ENCODE measurements at places on chromosomes 3 and 15.

- DNase-seq, result no peak
Observed at GRCh38 chr3:126180477-126181397, at the start of gene ALDH1L1. ALDH1L1 (minus strand) TSS chr3:126180586; CDS start chr3:126160979, 19,607 bp downstream.

- DNase-seq, result no peak
Observed at GRCh38 chr3:50876947-50877346, 202.2 kb downstream of the DOCK3 start.

DNA sequence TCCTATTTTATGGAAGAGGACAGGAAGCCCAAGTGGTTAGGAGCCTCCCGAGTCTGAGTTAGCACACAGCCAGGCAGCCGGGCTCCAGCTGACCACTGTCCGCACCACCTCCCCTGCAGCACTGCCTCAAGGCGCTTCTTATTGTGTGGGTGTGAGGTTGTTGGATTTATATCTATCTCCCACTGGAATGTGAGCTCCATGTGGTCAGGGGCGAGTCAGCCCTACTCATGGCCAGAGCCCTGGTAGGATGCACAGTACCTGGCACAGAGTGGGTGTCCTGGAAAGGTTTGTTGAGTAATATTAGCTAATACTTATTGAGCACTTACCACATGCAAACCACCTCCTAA lies 9.7 kb upstream of the FBLN2 start:
- DNase-seq, result no peak

DNA sequence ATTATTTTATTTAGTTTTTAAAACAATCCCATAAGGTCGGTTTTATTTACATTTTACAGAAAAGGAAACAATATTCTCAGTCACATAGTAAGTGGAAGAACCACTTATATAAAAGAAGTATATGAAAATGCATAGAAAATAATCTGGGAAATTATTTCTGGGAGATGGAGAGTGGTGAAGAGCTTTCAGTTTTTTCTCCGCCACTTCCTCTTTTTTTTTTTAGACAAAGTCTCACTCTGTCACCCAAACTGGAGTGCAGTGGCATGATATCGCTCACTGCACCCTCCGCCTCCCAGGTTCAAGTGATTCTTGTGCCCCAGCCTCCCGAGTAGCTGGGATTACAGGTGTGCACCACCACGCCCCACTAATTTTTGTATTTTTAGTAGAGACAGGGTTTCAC lies 21.2 kb downstream of the RAD51 start:
- DNase-seq, result no peak

DNA sequence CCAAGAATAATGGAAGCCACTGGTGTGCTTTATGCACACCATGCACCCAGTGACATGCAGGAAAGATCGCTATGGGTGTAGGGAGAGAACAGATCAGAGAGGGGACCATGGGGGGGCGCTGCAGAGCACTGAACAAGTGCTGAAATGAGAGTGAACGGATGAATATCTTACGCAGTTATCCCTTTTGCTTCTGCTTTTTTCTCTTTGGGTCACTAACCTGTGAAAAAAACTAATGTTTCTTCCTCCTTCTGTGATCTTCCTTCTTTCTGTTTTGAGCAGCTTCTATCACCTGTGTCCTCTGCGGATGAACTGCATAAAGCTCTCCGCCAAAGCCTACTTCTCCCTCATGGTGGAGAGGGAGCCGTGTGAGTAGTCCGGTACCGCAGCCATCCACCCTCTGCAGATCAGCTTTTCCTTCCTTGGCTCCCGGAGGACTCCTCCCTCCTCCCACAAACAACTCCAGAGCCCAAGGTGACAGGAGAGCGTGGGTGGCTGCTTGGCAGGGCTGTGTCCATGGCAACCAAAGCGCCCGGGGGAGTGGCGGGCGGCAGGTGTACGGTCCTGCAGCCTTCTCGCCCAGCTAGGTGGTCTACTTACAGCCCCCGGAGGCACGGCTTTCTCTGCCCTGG lies 106.2 kb downstream of the DGKG start:
- DNase-seq, result peak; percentile 57

GRCh38 chr15:43446344-43446743 lies 46.6 kb downstream of the TP53BP1 start:
- DNase-seq, result no peak

- DNase-seq, result no peak
Observed at GRCh38 chr3:163644172-163644571, 1434.1 kb downstream of the SI start.

DNA sequence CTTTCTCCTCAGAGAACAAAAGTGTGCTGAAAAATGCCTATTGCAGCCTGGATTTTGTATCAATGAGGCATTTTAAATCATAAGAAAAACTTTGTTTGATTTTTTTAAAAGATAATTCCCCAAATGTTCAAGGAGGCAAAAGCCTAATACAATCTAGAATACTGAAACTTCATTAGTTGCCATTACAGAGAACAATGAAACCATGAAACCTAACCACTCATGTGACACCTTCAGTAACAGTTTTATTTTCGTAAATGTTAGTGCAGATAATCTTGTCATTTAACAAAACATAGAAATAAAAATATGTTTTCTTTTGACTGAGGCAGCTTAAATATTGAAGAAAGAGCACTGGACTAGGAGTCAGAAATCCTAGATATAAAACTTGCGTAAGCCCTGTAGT lies 655.9 kb downstream of the RBMS3 start:
- DNase-seq, result no peak

- DNase-seq, result no peak
Observed at GRCh38 chr3:108292450-108292849, 3.9 kb upstream of the HHLA2 start.

- no peak for DNase-seq
Observed at GRCh38 chr3:112233083-112233482, 60.9 kb downstream of the SLC9C1 start.

DNA sequence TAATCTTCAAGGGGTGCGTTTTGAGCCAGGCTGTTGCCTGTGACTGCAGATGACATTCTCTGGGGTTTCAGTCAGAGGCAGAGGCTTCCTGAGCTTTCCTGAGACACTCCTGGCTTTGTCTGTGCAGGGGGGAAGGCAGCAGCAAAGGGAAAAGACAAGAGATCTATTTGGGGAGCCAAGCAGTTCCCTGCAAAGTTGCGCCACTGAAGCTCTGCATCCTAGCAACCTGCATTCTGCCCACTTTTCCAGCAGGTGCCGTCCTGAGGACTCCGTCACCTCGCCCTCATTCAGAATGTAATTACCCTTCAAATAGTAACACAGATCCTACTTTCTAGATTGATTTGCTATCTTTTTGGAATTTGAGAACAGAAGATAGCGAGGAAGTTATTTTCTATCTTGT lies 1.9 kb upstream of the TMEM158 start:
- no peak for DNase-seq

- no peak for DNase-seq
Observed at GRCh38 chr3:66816090-66816761, 181.9 kb upstream of the KBTBD8 start.

DNA sequence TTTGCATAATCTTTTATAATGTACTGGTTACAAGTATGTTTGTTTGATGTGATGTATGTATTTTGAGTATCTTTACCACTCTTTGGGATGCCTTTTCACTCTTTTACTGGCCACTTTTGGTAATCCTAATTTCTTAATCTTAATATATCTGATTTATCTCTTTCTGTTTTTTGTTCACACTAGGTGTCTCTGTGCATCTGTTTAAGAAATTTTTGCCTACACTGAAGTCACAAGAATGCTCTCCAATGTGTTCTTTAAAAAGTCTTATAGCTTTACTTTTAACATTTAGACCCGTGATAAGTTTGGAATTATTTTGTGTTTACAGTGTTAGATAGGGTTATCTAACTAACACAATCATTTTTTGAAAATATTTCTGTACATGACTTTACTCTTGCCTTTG lies 659.1 kb downstream of the SI start:
- no peak for DNase-seq

DNA sequence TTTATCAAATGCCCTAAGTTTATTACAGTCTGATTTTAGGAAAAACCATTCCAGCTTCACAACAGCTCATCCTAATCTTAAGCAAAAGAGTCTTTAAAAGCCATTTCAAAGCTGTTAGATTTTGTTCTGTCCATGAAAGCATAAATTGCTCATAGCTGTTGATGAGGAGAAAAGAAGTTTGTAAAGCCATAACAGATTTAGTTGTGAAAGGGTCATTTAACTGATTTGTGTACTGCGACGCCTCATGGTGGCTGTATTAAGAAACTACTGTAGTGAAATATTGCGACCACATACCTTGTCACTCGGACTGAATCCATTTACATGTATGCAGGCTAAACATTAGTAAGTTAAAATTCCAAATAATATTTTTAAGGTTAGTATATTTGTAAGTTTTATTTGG lies 20.9 kb downstream of the BBX start:
- DNase-seq, result no peak

GRCh38 chr3:48535578-48535977 lies 21.0 kb downstream of the PFKFB4 start:
- no peak for DNase-seq

GRCh38 chr3:122094125-122094524 lies 39.0 kb downstream of the CD86 start:
- no peak for DNase-seq

- DNase-seq, result no peak
Observed at GRCh38 chr15:71118881-71119632, 3.8 kb downstream of the THSD4 start.

- no peak for DNase-seq
Observed at GRCh38 chr3:14346642-14347041, 55.8 kb upstream of the SLC6A6 start.

- no peak for DNase-seq
Observed at GRCh38 chr3:8204853-8205650, 296.6 kb upstream of the LMCD1 start.

All from stimulated activated naive CD8-positive, alpha-beta T cell treated with anti-CD3 and anti-CD28 coated beads, Interleukin-15, Interleukin-2, amounts not matched to agents 100 U/mL and 50 U/mL, for 24 hours (primary cell).